ENCODE measurements at places on chromosomes 2 and 18. TPM values are rescaled to one million over a fixed set of nuclear protein-coding genes. Genes with fewer than 3 reads are reported as not detected.

DNA sequence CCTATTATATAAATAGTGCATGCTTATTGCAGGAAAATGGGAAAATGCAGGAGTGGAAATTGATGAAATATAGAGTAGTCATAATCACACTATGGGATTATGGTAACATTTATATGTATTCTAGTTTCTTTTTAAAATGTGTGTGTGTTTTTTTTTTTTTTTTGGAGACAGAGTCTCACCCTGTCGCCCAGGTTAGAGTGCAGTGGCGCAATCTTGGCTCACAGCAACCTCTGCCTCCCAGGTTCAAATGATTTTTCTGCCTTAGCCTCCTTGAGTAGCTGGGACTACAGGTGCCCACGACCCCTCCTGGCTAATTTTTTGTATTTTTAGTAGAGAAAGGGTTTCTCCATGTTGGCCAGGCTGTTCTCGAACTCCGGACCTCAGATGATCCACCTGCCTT is 47.0 kb downstream of the BIRC6 start:
- DNase-seq, result no peak

DNA sequence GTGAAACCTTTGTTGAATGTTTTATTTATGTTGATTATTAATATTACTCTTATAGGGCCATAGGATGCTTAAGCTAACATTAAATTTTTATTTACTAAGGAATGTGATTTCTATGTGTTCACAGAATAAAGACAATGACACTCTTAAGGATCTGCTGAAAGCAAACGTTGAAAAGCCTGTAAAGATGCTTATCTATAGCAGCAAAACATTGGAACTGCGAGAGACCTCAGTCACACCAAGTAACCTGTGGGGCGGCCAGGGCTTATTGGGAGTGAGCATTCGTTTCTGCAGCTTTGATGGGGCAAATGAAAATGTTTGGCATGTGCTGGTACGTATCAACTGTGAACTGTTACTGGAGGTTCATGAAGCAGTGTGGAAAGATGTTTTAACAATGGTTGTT is 20.4 kb downstream of the GORASP2 start:
- no peak for DNase-seq

Gene MGAT4A
- total RNA-seq, result 5.6 TPM

Gene MC2R
- not detected for total RNA-seq

DNA sequence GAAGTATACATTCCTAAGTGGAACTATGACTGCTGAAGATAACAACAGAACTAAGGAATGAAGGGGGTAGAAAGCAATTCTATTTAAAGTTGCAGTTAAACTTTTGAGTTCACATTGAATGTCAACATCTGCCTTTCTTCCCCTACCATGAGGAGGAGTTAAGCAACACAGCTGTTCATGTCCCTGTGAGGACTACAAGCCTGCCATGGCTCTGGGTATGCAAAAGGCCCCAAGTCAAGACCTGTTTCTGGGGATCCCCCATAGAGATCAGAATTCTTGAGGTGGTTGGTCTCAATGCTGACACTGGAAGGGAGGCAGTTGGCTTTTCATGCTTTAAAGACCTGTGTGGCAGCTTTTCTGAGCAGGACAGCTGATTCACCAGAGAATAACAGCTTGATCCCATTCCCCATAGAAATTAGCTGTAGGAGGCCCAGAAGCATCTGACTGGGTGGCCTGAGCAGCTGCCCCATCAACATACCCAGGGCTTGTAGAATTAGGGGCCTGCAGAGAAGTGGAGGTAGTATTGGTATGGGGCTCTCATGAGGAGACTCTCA is 131.0 kb downstream of the SETBP1 start:
- DNase-seq, result no peak

GRCh38 chr2:231160701-231161100 is 35.9 kb upstream of the HTR2B start:
- no peak for DNase-seq

Measured in GM23338 (cell line).